CD4-positive, alpha-beta T cell treated with Interleukin-1 beta for 1 hour (primary cell): ENCODE measurements at places on chromosomes 7 and 10.
A peak's percentile ranks its signal among the peaks of the same experiment; 100 is the strongest.

DNA sequence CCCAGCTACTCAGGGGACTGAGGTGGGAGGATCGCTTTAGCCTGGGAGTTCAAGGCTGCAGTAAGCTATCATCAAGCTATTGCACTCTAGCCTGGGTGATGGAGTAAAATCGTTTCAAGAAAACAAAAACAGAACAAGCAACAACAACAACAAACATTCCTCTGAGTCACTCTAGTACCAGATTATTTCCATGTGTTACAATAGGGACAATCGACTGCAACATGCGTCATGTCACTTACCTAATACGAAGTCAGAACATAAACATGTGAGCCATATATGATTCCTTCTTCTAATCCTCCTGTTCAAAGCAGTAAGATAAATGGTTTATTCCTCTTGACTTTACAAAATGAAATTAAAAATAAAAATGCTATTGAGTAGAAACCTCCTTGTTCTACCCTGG lies 57.3 kb downstream of the ZNF438 start:
- DNase-seq, result no peak

GRCh38 chr7:135274495-135275268 lies 41.0 kb downstream of the STRA8 start:
- peak; percentile 62 for DNase-seq

DNA sequence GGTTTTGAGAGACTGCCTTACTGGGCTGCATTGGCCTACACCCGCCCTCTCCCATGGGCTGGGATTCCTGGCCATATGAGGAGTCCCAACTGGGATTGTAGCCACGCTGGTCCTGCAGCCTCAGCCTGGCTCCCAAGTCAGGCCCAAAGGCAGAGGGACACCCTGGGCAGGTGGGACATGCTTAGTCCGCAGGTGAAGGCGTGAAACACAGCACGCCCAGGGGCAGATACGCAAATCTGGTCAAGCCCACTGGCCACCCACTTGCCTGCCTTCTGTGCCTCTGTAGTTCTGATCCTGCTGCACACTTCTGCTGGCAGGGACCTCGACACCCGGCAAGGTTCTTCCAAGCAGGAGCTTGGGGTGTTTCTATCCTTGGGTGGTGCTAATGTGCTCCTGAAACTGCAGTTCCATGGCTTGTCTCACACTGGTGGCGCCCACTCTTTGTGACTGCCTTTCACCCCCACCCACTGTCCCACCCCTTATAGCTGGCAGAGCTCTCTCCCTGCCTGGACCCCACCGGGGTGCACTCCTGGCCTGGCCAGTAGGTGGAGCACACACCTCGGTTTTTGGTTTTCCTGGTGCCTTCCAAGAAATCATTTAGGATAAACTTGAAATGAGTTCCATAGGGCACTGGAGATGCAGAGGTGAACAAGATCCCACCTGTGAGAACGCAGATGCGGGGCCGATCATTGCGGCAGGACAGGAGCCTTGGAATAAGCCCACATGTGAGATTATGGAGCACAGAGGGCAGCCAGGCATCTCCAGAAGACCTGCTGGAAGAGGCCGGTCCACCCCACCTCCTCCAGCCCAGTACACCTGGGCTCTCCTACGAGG lies 47.9 kb downstream of the MKI67 start:
- peak; percentile 51 for DNase-seq

DNA sequence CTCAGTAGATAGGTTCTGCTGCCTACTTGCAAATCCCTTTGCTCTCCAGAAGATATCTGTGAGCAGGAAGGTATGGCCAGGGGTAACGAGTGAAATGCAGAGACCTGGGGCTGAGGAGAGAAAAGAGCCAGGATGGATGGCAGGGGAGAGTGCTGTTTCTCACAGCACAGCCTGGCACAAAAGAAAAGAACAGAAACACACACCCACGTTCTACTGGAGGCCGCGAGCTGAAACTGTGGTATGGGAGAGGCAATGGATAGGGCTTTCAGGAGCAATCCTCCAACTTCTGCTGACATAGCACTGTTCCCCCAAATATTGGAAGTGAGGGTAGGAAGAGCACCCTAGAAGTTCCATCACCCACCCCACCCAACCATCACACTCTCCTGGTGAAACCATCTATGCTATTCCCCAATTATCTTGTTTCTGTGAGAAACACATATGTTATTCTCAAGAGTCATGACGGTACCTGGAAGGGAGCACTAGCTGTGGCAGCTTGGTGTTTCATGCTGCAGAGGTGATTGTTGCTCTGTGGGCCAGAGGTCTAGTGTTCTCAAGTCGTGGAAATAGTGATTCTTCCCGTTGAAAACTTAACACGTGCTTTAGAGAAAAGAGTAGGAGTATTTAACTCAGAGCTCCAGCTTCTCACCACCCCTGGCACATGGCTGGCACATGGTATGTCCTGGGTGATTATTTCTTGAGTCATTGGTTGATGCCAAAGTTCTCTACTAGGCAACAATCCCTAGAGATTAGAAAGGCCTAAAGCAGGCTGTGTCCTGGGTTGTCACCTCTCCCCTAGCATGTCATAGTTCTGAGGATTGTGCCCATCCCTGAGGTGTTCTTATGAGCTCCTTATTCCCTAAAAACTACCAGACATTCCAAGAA lies 198.3 kb downstream of the PLXNA4 start:
- DNase-seq, result no peak

DNA sequence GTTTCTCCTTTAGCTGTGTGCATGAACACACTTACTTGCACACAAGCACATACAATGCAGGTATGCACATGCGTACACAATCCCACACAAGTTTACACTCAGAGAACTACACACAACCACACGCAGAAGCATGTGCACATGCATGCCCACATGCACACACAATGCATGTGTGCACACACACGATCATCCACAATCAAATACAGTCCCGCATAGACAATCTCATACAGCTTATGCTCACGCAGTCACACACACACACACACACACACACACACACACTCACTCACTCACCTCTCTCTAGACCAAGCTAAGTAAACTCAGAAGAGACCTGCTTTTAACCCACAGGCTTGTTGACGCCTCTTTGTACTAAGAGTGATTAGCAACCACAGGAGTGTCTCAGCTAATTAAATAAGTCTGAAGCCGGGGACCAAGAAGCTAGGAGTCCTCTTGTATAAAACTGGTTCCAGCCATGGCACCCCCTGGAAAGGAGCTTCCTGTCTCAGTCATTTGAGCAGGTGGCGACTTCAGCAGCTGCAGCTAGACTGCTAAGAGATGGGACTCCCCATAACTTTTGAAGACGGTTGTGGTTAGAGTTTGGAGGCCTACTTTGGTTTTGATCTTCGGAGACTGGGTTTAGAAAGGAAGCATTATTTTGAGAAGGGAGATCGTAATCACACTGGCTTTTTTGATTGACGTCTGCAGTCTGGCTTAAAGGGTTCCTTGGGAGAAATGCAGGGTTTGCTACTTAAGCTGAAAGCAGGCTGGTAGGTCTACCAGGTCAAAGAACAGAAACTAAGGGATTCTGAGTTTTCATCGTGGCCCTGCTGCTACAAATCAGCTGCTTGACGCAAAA lies 82.3 kb upstream of the ADRB1 start:
- peak; percentile 85 for DNase-seq

DNA sequence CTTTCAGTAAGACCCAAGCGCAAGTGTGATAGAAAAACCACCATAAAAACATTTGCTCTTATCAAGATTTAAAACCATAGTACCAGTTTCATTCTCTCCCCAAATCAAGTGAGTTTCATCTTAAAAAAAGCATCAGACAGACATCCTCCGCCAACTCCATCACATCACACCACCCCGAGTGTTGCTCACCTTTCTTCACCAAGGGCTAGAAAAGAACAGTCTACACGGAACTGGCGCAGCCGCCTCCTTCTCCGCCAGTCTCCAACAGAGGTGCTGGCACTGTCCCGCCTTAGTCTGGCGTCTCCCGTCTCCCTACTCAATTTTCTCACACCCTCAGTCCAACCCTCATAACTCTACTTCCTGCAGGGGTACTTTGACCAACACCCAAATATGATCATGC lies 46.9 kb upstream of the WIPI2 start:
- peak; percentile 75 for DNase-seq

- no peak for DNase-seq
These were observed 18.3 kb downstream of the MDFIC start for GRCh38 chr7:114940220-114940619.

DNA sequence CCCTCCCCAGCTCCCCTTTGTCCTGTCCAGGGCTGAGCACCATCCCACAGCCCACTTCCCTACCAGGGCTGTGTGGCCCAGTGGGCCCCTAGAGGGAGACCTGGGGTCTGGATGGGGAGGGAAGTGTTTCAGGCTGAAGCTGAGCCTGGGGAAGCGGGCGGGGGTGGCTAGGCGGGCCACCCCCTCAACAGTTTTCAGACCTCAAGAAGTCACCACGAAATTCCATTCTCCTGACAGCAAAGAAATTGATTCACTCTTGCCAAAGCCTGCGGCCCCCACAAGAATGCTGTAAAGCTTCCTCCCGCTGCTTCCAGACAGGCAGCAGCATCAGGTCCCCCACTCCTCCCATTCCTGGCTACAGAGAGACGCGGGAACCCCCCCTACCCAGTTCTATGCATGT lies 2.5 kb upstream of the LFNG start:
- DNase-seq, result no peak

GRCh38 chr7:127968547-127968946 lies 62.7 kb downstream of the LRRC4 start:
- no peak for DNase-seq

DNA sequence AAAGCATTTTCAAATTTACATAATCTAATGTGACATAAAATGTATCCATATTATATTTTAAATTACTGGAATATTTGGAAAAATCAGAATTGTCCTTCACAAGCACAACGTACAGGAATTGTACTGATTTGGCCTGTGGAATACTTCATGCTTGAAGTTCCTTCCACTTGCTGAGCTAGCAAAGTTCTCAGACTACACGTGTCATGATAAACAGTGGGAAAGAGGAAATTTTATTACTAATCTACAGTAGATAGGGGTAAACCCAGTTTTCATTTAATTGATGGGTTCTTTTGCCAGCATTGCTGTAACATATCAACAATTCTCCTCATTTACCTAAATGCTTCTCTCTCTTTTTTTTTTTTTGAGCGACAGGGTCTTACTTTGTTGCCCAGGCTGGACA lies 45.6 kb upstream of the FIGNL1 start:
- DNase-seq, result no peak

- no peak for DNase-seq
These were observed 132.7 kb upstream of the CXCL12 start for GRCh38 chr10:44517635-44518034.

DNA sequence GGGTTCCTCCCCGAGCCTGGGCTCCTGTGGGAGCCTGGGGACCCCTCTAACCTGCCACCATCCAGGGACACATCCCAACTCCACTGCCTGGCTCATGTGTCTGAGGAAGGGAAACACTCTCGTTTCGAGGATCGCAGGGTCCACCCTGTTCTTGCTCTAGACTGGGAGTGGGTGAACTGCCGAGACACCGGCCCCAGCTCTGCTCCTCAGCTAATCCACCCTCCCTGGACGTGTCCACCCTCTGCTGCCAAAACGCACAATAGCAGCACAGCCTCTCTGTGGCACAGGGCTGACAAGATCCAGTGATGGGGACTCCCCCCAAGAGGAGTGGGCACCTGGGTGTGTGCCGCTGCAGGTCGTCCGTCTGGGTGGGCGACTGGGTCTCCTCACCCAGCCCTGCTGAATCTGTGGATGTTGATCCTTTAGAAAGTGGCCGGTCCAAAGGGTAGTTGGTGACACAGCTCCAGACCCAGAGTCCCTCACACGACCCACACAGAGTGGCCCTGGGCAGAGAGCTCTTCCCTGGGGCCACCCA lies 65.2 kb upstream of the FAM20C start:
- no peak for DNase-seq

GRCh38 chr7:142353147-142354060 lies 95.5 kb upstream of the PRSS58 start:
- no peak for DNase-seq

- DNase-seq, result no peak
These were observed 112.7 kb downstream of the CPXM2 start for GRCh38 chr10:123778719-123779517.

DNA sequence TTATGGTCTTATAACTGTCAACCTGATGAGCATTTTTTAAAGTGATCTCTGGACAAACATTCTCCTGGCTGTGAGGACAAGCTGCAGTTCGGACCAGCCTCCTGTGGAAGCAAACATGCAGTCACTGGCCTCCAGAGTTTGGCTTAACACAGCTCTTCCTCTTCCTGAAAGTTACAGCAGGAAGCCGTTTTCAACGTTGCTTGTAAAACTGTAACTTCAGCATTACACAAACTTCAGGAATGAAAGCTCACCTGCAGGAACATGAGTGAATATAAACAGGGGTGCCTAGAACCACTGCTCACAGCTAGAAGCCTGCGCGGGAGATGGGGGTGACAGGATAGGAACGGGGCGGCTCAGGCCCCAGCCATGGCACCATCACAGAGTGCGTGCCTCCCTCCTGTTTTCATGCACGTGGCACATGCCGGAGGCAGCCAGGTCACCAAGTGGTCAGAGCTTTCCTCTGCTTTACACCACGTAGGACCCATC lies 292.9 kb upstream of the PITRM1 start:
- no peak for DNase-seq

DNA sequence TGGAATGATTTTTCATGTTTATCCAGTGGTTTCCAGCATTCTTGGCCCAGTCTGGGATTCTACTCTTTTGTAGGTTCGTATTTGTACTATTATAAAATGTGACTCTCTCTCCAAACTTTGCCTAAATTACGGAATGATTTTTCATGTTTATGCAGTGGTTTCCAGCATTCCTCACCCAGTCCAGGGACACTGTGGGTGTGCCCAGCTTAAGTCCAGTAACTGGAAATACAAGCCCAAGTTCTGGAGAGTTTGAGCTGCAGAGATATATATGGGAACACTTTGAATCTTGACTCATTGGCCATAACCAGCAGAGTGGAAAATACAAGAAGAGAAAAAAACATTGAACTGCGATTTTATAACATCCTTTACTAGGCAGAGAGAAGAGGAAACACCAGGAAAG lies 5.9 kb upstream of the MAGI2 start:
- no peak for DNase-seq

DNA sequence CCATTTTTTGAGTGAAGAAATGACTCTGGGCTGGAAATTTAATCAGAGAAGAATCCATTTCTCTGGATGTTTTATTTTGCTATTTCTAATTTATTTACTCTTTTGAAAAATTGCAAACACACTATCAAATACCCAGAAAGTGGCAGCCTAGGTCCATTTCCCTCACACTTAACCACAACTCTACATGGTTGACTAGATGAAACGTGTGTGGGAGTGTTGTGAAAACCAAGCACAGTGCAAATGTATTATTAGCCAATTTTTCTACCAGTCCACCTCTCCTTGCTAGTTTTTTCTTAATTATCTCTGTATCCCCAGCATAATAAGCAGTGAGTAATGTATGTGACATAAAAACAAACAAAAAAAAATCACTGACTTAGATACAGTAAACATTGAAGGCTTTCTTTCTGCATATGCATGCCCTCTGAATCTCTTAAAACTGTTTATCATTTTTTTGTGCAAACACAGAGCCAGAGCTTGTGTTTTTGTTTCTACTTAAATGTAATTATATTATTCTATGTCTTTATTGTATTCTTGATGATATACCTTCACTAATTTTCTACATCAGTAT lies 30.9 kb downstream of the SCIN start:
- DNase-seq, result no peak
